ENCODE measurements at places on chromosomes 16 and 17.
A peak's percentile ranks its signal among the peaks of the same experiment; 100 is the strongest.

DNA sequence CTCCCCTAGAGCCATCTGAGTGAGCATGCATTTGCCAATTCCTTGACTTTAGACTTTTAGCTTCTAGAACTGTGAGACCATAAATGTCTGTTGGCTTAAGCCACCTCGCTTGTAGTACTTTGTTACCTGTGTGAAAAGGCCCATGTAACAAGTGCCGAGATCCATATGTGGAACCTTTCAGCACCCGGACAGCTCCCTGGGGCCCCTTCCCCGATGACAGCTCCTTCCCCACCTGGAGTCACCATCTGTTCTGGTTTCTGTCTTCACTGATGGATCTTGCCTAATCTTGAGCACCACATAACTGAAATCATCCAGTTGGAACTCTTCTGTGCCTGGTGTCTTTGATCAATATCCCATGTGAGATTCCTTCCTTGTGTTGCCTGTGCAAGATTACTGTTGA is 78.9 kb upstream of the EEF2KMT start:
- DNase-seq, result peak; percentile 18

DNA sequence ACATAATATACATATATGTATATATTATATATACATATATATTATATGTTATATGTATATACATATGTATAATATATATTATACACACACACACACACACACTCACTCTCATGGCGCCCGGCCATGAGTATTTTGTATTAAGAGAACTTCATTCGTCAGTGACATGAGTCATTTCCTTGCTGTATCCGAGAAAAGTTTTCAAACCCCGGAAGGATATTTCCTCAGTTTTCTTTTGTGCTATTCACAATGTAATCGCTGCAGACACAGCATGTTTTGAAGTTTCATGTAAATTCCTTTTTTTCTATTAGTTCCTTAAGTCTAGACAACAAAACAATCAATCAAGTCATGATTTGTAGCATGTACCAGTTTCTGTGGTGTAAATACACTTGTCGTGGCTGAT is 33.3 kb downstream of the OR1D5 start:
- no peak for DNase-seq

DNA sequence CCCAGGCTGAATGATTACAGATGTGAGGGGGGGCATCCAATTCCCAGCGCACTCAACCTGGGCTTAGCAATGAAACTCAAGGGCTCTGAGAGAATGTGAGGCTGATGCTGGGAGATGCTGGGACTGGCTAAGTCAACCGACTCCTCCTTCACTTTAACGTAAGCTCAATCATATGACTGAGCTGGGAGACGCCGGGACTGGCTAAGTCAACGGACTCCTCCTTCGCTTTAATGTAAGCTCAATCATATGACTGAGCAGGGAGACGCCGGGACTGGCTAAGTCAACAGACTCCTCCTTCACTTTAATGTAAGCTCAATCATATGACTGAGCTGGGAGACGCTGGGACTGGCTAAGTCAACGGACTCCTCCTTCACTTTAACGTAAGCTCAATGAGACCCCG is 179.4 kb downstream of the VPS53 start:
- DNase-seq, result no peak

GRCh38 chr16:66468321-66468965 is 41.3 kb downstream of the BEAN1 start:
- DNase-seq, result no peak

DNA sequence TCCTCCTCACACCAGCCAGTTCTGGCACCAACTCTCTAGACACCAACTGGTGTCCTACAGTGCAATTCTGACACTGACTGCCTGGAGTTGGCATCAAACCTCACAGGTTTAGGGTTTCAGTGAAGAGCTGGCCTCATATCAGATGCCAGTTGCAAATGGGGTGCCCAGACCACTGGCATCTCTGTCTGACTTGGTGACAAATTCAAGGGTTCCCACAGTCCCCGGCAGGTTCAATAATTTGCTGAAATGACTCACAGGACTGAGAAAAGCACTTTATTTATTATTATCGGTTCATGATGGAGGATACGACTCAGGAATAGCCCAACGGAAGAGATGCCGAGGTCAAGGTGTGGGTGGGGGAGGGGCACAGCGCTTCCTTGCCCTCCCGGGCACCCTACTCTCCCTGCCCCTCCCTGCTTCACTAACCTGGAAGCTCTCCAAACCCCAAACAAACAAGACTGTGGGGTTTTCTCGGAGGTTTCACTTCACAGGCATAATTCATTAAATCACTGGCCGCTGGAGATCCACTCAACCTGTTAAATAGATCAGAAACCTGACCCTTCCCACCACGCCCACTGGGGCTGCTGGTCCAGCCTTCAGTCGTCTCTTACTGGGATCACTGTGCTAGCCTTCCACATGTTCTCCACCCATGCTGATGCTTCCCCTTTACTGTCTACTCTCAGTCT is 1.7 kb upstream of the NLRP1 start:
- no peak for DNase-seq

DNA sequence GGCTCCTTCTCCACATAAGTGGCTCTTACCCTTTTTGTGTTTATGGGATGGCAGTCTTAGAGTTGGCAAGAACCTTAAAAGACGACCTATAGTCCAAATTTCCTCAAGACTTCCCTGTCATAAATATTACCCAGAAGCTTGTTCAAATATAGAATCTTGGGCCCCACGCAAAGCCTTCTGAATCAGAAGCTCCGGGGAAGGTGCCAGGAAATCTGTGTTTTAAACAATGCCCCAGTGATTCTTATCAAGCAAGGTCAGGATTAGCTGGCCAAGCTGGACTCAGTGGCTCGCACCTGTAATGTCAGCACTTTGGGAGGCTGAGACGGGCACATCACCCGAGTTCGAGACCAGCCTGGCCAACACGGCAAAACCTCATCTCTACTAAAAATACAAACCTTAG is 85.7 kb downstream of the TIMM22 start:
- no peak for DNase-seq

GRCh38 chr16:10641953-10642949 is 52.5 kb downstream of the TEKT5 start:
- DNase-seq, result no peak

DNA sequence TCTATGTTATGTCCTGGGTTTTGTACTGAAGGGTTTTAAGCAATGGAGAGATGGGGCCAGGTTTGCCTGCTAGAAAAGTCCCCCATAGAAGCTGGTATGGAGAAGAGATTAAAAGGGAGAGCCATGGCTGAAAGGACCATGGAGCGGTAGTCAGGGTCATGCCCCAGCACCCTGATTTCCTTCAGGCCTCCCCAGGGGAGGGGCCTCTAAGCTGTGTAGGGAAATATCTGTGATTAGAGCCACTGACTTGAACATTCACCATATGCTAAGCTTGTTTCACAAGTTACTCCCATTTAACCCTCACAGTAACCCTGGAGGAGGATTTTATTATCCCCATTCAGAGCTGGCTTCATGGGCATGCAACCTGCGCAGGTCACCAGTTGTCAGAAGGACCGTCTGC is 3.8 kb upstream of the ATP2A3 start:
- DNase-seq, result no peak

GRCh38 chr16:6146356-6146755 is 1048.8 kb upstream of the EEF2KMT start:
- DNase-seq, result no peak

DNA sequence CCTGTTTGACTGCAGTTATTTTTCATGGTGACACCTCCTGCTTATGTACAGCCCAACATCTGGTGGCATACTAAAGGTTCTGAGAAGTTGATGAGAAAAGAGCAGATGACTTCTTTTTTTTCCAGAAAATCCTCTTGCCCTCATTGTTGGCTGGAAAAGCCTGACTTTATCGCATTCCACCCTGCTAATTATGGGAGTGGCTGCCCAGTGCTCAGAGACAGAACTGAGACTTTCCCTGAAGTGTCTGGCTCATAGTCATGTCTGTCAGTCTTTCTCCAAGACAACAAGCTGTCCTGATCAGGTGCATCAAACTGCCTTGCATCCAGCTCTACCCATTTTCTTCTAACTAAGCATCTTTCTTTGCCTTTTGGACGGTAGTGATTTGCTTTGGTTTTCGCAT is 355.2 kb downstream of the CPPED1 start:
- DNase-seq, result no peak

DNA sequence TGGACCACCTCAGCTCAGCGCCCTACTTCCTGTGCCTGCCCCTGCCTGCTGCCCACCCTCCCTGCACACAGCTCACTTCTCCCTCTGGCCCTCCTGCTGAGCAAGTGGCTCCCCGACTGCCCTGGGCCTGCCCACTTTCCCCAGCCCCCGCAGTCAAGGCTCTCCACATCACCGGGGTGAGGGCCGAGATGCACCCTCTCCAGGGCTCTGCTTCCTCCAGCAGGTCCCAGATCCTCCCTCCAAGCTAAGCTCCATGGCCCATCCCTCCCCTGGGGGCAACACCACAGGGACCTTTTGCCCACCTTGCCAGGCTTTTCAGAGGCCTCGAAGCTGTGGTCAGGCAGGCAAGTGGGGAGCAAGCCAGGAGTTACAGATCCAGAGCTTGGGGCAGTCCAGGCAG is 820.2 kb downstream of the KCNJ18 start:
- DNase-seq, result no peak

- no peak for DNase-seq
These were observed 436.5 kb downstream of the HAPSTR1 start for GRCh38 chr16:9527976-9528375.

DNA sequence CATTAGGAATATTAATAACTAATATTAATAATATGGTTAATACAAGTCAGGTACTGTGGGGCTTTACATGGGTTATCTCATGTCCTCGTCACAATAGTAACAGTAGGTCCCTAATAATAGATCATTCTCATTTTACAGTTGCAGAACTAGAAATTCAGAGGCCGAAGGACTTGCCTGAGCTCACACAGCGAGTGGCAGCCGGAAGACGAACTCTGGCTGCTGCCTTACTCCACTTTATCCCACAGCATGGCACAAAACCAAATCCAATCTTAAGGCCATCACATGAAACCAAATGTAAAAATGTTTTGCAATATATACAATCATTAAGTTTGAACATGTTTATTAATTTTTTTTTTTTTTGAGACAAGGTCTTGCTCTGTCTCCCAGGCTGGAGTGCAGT is 13.6 kb downstream of the GNA13 start:
- DNase-seq, result no peak

DNA sequence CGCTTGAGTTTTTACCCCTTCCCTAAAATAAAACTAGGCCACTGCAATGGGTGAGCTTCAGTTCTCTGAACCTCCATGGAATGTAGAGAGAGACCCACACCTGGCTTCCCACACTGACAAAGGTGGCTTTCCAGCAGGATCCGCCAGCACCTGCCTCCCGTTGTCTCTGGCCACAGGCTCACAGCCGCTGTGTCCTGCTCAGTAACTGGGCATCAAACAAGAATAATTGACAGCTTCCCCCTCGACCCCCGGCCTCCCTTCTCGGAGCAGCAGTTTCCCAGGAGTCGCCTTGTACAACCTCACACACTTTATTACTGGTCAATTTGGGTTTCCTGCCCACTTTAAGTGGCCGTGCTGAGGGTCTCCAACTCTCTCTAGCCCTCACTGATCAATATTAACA is 586.1 kb upstream of the PSMD7 start:
- DNase-seq, result no peak

- DNase-seq, result no peak
These were observed 8.2 kb downstream of the NPTX1 start for GRCh38 chr17:80468242-80468641.

DNA sequence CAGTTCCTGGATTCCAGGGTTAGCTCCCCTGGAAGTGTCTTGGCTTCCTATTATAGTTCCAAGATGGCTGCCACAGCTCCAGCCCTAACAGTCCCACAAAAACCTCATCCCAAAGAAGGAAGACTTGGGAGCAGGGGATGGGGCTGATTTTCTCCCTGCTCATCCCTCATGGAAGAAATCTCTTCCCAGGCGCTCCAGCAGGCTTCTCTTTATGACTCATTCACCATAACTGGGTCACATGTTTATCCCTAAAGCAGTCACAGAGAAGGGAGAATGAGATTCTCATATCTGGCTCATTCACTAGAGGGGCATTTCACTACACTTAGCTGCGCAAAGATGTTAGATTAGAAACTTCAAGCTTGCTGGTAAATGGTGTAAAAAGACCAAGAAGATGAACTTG is 206.5 kb upstream of the IRX3 start:
- no peak for DNase-seq

DNA sequence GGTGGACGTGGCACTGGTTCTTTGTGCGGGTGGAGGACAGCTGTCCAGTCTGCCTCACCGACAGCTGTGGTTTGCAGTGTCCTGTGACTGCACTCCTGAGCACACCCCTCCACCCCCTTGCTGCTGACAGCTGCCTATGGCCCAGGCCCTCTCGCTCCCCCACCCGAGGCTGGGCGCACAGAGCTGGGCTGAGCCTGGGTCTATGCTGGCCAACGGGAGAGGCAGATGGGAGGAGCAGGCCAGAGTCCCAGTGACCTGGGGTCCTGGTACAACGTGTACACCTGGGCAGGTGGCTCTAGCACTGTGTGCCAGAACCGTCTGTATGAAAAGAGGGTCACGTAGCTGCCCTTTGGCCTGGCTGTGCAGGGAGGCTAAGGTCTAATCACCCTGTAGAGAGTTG is 30.5 kb downstream of the BAIAP2 start:
- no peak for DNase-seq

Data from left kidney (tissue), 8 donors.